ENCODE measurements at places on chromosomes 7 and 10.
A peak's percentile ranks its signal among the peaks of the same experiment; 100 is the strongest.

DNA sequence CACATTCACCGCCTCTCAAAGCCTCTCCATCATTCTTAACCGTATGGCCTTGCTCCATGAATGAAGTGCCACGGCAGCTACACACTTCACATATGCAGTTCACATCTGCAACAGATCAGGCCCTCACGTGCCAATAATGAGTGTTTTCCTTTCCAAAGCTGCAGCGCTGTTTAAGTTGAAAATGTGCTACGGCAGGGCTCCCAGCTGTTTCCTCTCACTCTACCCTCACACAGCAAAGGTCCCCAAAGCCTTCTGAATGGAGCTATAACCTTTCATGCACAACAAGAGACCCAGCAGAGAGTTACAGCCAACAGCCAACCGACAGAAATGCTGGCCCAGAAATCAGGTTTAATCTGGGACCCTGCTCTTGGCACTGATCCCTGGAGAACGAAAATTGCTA is 236.1 kb downstream of the ELMO1 start:
- DNase-seq, result no peak

- no peak for DNase-seq
Measured at GRCh38 chr10:19918794-19919193, 102.6 kb downstream of the PLXDC2 start.

GRCh38 chr10:4214908-4215307 is 429.9 kb upstream of the KLF6 start:
- DNase-seq, result no peak

DNA sequence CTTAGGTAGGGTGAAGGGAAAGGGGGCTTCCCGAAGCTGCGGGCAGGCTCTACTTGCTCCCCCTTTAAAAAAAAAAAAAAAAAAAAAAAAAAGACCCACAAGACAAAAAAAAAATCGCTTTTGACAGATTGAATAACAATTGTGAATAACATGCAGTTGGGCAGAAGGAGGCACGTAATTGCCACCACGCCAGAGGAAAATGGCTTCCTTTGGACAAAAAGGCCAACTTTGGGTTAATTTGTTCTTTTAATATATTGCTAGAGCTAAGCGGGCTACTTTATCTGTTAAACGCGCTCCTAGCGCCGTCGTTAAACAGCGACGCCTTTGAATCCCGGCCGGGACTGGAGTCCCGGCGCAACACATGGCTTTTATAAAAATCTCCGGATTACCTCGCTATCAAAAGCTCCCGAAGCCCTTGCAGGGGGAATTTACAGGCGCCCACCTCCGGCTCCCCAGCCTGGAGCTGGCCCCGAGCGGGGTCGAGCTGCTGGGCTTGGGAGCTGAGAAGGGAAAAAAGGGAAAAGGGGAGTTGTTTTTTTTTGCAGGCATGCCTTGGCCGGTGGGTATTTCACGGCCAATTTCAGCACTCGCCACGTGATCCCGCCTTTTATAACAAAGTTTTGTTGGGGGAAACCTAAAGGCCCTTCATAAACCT is 1.2 kb downstream of the HOXA11 start:
- DNase-seq, result peak; percentile 46

DNA sequence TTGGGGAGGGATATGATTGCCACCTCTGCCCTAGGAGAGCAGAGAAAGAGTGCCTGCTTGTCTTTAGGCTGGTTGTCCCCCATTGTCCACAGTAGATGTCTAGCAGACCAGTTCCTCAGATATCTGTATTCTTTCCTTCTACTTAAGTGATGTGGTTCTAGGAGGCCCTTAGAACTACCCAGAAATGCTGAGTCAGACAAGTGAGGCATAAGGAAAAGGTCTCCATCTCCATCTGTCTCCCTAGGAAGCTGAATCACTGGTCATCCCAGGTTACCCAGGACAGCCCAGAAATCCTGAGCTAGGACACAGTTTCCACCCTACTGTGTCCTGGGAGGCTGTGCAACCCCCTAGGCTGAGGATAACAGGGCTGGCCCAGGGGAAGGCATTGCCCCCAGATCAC is 93.4 kb upstream of the INHBA start:
- DNase-seq, result no peak

DNA sequence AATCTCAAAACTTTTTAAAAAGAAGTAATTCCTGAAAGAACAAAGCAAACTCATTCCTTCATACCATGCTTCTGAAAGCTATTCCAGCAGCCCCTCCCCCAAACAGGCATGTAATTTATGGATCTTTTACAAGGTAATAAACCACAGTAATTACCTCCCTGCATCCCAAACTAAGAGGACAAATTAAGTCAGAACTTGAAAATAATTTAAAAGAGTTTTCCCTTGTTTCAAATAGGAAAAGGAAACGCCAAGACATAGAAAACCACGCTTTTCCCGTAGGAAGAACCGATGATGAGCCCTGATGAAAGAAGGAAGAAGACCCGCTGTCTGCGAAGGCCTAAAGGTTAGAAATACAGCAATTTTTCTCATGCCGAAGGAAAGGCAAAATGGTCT is 8.9 kb downstream of the HOXA4 start:
- no peak for DNase-seq

- DNase-seq, result no peak
Measured at GRCh38 chr10:19815036-19815730, 1.0 kb upstream of the PLXDC2 start.

GRCh38 chr7:53485354-53485753 is 449.9 kb downstream of the POM121L12 start:
- DNase-seq, result no peak

GRCh38 chr7:27204851-27205322 is 5.0 kb upstream of the HOXA13 start:
- no peak for DNase-seq

GRCh38 chr10:43134126-43134905 is 3.9 kb upstream of the CSGALNACT2 start:
- DNase-seq, result no peak

DNA sequence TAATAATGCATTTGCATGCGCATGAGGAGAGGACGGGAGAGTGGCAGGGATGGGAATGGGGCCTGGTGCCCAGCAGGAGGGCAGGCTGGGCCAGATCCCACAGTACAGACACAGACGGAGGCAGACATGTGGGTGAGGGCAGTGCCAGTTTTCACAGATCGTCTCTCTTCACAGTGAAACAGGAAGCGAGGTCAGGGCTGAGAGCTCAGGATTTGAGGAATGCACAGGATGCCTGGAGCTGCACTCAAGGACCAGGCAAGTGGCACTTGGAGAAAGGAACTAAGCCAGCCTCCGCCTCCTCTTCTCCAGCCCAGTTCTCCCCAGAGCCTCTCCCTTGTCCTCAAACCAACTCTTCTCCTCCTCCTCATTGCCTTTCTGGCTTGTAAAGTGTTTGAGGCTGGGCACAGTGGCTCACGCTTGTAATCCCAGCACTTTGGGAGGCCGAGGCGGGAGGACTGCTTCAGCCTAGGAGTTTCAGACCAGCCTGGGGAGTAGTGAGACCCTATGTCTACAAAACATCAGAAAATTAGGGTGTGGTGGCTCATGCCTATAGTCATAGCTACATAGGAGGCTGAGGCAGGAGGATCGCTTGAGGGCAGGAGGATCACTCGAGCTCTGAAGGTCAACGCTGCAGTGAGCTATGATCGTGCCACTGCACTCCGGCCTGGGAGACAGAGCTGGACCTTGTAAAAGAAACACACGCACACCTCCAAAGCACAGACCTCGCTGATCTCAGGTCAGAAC is 115.2 kb downstream of the HIP1 start:
- DNase-seq, result no peak

GRCh38 chr10:14527134-14527844 is 196.6 kb upstream of the FRMD4A start:
- no peak for DNase-seq

GRCh38 chr10:113216102-113216501 is 266.1 kb downstream of the TCF7L2 start:
- no peak for DNase-seq

- DNase-seq, result no peak
Measured at GRCh38 chr7:16211402-16211925, 209.9 kb downstream of the CRPPA start.

- no peak for DNase-seq
Measured at GRCh38 chr10:12822893-12823170, 178.7 kb downstream of the CCDC3 start.

DNA sequence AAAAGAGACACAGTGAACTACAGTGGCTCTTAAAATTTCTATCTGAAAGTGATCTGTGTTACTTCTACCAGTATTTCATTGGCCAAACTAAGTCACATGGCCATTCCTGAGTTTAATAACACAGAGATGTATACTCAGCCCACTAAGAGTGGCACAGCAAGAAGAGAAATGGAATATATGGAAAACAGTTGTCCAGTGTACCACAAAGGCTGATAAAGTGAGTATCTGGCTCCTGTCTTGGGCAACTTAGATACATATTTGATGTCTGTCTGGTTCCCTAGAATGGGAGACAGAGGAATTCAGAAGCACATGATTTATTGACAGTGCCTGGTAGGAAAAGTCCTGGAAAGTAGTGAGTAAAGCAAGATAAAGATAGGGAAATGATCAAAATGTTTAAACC is 10.1 kb upstream of the PON1 start:
- DNase-seq, result no peak

DNA sequence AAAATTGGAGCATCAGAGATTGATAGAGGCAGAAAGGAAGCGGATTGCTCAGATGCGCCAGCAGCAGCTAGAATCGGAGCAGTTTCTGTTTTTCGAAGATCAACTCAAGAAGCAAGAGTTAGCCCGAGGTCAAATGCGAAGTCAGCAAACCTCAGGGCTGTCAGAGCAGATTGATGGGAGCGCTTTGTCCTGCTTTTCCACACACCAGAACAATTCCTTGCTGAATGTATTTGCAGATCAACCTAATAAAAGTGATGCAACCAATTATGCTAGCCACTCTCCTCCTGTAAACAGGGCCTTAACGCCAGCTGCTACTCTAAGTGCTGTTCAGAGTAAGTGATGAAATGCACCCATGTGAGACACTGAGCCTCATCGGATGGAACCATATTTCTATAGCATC is 33.1 kb downstream of the STAMBPL1 start:
- peak; percentile 46 for DNase-seq

DNA sequence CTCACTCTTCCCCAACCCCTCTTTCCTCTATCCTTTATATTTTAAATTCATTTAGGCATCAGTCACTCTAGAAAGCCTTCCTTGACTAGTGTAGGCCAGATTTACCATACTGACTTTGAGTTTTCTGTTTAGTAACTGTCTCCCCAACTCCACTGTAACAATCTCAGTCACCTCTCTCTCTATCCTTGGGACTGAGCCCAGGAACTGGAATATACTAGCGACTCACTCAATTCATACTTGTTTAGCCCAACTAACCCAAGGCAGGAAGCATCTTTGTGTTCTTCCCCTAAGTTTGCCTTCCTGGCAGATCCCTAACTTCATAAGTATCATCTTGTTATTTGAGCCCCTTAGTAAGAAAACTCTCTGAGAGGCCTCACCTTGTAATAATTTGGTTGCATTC is 19.1 kb downstream of the PLCE1 start:
- DNase-seq, result no peak

GRCh38 chr10:48412933-48413332 is 106.5 kb downstream of the MAPK8 start:
- no peak for DNase-seq

DNA sequence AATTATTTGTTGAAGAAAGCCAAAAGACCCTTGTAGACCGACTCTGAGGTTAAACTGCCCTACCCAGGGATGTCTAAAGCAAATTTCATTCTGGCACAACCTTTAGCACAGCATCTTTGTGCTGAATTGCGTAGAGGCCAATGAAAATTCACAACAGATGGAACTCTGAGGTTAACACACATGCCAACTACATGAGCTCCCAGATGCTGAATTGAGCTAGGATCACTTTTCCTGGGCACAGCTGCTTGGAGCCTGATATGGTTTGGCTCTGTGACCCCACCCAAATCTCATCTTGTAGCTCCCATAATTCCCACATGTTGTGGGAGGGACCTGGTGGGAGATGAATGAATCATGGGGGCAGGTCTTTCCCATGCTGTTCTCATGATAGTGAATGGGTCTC is 158.0 kb upstream of the PTN start:
- no peak for DNase-seq

DNA sequence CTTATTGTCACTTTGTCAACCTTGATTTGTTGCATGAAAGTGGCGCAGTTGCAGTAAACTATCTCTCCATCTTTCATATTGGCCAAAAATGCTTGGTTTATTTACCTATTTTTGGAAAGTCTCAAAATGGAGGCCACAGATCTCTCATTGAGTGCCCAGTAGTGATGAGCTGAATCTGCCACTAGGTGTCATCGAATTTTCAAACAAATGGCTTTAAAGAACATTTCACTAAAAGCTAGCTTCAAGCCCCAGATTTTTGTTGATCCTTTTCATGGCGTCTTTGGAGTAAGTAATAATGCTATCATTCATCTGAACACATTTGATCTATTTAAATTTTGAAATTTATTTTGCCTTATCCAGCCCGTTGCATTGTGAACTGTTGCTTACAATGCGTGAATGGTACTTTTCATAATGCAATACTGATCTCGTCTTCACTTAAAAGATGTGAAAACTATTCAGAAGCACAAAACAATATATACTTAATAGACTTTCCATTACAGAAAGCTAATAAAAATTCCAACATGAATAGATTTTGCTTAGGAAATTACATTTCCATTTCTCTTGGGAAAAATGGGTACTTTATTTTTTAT is 236.2 kb downstream of the DNAJB9 start:
- peak; percentile 12 for DNase-seq

- DNase-seq, result no peak
Measured at GRCh38 chr7:134856091-134856490, 76.7 kb downstream of the CALD1 start.

DNA sequence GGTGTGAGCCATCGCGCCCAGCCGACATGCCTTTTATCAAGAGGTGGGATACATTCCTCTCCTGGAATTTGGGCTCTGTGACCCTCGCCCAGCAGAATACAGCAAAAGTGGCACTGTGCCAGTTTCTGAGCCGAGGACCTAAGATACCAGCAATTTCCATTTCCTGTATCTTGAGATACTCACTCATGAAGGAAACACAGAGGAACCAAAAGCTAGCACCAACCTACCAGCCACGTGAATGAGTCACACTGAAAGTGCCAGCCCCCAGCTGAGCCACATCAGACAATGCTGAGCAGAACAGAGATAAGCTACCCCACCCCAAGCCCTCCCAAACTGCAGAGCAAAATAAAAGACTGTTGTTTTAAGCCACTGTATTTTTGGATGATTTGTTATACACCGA is 56.3 kb downstream of the CACUL1 start:
- DNase-seq, result no peak

- DNase-seq, result no peak
Measured at GRCh38 chr7:2513702-2514101, 5.9 kb upstream of the LFNG start.

DNA sequence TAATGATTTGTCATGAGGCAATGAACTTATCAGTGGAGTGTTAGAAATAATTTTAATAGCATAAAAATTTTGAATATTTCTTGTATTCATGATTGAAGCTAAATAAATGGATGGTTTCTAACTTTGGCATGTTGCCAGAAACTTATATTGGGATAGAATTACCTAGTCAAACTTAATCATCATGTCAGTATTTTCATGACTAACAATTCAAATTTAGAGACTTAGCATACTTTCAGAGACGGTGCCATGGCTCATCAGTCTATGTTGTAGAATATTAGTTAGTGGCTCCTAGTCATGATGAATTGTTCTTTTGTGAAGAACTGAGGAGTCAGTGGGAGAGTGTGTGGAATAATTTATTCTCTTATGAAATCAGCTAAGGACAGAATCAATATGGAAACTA is 599.6 kb upstream of the POT1 start:
- DNase-seq, result no peak
